ENCODE measurements at places on chromosomes 12 and 14. TPM values are rescaled to one million over a fixed set of nuclear protein-coding genes. Genes with fewer than 3 reads are reported as not detected.

TMPRSS12 gene
- total RNA-seq: not detected

SERPINA5 gene
- total RNA-seq: 0.91 TPM

RAP1B gene
- total RNA-seq: 167 TPM

LRRC10 gene
- total RNA-seq: not detected

FLVCR2 gene
- total RNA-seq: 0.39 TPM

LMNTD1 gene
- not detected for total RNA-seq

AQP2 gene
- not detected for total RNA-seq

TTC9 gene
- total RNA-seq: 0.78 TPM

PALS1 gene
- 10.6 TPM for total RNA-seq

AVPR1A gene
- total RNA-seq: not detected

All from epithelial cell of alveolus of lung (primary cell).